Left renal cortex interstitium (tissue), 4 donors: ENCODE measurements at places on chromosomes 3 and 15. TPM values are rescaled to one million over a fixed set of nuclear protein-coding genes. Genes with fewer than 3 reads are reported as not detected.

Gene P2RY14
- polyA plus RNA-seq: 0.79 TPM

Gene ACAN
- 5.2 TPM for polyA plus RNA-seq

Gene RBPMS2
- 9.8 TPM for polyA plus RNA-seq

Gene AHSG
- 90.9 TPM for polyA plus RNA-seq

Gene PTX3
- polyA plus RNA-seq: 4.0 TPM

DNA sequence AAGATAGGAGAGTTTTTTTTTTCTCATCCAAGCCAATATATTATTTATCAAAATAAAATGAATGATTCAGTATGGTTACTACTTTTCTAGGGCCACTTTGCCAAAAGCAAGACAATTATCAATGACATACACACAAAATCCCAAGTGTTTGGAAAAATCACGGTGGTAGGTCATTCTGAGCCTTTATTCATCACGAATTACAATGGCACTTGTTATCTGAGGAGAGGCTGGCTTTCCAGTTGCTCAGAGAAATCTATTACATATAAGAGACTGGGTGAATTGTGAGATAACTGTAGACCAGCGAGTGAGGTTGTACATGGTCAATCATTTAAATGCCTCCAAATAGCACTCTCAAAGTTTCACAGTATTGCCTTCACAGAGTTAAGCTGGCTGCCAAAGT, 20.4 kb upstream of the FGF12 start:
- DNase-seq: no peak

DNA sequence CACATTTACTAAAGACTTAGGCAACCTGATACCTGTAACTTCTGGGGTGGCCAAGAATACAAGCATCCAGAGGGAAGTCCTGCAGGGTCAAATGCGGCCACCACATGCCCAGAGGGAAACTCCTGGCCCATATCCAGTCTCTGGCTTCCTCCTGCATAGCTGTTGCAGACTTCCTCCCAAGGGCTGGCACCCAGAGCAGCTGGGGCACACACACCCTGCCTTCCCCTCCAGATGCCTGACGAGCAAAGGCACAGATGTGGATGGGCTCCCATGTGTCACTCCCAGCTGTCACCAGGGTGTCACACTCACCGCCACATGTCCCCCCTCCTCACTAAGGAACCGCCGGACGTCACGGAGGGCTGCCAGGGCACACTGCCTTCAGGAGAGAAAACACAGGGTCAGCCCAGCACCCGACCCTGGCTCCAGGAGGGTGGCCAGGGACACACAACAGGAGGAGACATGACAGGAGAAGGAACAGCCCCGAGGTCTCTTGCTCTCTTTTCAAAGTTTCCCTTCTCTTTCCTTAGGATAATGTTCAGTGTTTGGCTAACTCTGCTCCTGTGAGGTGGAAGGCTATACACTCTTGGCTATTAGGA, 13.2 kb downstream of the PFKFB4 start:
- no peak for DNase-seq

DNA sequence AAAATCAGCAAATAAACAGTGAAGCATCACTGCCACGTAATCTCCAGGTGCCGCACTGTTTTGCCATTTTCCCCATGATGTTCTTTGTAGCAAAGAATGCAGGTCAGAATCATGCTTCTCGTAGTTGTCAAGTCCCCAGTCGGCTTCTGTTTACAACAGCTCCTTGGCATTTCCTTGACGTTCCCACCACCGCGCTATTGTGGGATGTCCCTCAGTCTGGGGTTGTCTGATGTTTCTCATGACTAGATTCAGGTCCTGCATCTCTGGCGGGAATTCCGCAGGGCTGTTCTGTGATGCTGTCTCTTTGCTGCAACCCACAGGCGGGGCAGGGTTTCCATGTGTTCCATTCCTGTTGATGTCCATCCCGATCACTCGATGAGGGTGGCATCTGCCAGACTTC, 117.9 kb upstream of the SMAD3 start:
- no peak for DNase-seq

DNA sequence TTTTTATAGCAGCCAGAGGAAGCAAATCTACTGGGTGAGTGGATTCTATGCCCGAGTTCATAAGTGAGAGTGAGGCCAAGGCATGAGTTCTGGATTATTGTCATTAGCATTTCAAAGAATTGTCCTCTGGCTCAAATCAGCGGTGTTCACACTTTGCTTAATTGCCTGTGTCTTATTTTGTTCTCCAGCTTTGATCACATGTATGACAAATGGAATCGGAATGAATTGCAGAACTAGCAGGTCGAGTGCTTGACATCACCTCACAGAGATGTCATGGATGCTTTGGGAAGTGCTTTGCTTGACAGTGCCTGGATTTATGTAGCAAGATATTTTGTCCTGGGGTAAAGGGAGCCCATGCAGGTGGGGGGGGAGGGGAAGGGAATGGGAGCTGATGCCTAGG, 68.0 kb downstream of the SH3GL3 start:
- no peak for DNase-seq

- no peak for DNase-seq
Measured at GRCh38 chr3:20604659-20605058, 418.7 kb upstream of the SGO1 start.

DNA sequence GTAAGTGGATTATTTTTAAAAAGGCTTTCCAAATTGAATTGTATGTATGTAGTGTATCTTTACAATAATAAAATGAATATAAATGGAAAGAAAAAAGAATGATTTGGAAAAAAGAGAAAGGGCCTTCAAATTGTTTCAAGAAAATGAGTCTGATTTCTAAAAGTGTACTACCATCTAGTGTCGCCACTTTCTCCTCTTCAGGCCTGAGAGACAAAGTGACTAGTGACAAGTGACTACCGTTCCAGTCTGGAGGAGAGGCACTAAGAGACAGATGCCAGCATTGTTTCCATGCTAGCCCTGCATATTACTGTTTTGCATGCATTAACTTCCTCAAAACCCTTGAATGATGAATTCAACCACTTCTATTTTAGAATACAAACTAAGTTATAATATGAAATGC, 39.3 kb downstream of the P3H2 start:
- no peak for DNase-seq

GRCh38 chr3:88010810-88011209, 48.0 kb downstream of the CGGBP1 start:
- DNase-seq: no peak

DNA sequence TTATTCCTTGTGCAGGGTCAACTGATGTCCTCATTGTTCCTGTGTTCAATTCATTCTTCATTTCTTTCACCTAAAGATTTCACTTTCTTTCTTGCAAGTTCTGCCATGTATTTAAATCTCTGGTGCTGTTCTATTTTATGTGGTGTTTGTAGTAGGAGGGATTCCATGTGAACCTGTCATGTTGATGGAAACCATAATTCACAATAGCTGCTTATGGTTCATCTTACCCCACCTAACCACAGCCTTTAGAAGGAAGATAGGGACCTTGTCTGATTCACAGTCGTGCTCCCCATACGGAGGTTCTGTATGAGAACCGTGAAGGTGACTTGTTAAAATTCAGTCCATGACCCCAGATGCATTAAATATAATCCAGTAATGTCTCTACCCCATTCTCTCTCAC, 21.9 kb downstream of the SLCO2A1 start:
- DNase-seq: no peak

- peak; percentile 48 for DNase-seq
Measured at GRCh38 chr3:169662132-169662842, 1.2 kb downstream of the MECOM start.

DNA sequence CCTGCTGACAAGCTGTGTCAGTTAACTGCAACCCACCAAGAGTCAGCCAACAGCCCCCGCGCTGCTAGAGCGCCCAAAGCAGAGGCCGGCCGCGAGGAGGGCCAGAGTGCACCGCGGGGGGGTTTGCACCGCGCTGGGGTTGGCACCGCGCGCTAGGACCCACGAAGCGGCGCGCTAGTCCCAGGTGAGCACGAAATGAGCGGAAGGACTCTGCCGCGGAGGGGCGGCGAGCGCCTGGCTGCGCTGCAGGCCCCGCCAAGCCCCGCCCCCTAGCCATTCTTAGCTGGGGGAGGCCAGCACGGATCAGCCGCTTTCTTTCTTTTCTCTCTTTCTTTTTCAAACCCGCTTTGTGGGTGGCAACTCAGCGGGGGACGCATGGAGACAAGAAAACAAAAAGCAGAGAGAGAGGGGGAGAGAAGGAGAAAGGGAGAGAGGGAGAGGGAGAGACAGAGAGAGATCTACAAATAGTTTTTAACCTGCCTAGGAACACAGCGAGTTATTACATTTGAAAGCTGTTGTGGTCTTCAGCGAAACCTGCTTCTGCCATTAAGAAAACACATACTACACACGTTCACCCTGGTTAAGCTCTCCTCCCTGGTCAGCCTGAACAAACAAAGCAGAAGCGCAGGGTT, 6.9 kb upstream of the FOXB1 start:
- no peak for DNase-seq
